ENCODE measurements at places on chromosomes 1 and 21.

DNA sequence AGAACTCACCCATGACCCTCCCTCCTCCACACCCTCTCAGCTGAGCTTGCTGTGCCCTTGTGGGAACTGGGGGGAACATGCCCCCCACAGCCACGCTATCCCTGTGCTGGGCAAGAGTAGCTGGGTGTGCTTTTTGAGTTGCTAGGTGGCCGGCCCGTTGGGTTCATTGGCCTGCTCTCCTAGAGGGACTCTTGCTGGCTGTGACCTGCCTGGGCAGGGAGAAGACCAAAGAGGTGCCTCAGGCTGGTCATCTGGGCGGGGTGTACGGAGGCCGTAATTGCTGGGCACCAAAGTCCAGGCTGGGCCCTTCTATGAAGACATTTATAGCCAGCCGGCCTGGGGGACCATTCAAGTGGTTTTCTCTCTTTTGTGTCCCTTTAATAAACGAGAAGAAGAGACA is 138.3 kb upstream of the ZBTB40 start:
- no peak for DNase-seq

DNA sequence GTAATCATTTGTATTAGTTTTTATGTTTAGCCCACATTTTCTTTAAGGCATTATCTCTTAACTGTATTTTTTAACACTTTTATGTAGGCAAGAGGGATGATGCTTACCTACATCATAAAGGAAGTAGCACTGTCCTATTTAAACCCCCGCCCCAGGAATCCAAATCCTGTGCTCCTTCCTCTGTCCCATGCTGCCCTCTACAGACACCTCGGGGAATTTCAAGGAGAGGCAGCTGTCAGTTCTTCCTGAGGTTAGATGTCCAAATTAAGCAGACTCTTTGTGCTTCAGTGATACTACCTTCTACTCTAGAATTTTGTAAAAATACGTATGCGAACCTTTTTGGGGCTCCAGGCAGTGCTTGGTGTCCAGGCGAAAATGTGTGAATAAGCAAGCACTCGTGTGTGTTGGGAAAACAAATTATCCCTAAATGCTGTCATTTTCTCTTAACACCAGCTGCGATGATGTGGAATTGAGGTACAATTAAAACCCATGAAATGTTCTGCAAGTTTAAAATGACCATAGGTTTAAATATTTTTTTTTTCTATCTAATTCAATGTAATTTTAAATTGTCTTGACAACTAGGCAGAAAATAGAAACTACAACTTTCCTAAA is 19.2 kb downstream of the CRCT1 start:
- DNase-seq, result no peak

DNA sequence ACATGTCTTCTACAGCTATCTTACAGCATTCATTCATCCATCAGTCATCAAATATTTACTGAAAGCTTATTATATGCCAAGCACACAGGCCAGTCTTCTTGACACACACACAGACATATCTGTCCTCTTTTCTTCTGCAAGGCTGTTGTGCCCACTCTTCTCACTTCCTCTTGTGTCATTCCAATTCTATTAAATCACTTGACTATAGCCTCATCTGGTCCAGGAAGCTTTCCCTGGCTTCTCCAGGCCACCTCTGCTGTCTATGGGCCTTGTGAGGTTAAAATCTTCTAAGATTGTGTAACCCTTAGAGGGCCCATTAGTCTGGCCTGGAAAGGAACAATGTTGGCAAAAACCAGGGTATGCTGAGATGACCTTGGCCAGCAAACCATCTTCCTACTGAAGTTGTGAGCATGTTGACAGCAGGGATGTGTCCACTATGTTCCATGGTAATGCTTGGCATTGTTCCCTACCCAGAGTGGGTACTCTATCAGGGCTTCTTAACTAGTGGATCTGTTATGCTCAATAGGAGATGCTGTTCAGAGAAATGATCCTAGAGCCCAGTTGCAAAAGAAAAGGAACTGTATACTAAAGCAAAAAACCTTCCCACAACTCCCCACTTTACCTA is 5.3 kb downstream of the TRAF3IP3 start:
- DNase-seq, result no peak

DNA sequence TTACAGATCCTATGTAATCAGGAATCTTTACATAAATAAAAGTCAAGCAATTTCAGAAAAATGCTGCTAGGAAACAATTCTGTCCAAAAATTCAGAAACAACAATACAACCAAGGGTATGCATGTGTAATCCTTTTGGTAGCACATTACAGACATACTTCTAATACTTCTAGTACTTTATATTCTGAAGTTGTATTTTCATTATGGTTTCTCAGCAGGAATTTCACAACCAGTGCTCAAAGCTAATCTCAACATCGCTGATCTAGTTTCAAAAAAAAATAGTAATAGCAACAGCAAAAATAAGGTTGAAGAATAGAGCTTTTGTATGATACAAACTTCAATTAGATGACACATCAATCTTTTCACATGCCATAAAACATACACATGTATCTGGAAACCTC is 545.2 kb downstream of the LTN1 start:
- no peak for DNase-seq

DNA sequence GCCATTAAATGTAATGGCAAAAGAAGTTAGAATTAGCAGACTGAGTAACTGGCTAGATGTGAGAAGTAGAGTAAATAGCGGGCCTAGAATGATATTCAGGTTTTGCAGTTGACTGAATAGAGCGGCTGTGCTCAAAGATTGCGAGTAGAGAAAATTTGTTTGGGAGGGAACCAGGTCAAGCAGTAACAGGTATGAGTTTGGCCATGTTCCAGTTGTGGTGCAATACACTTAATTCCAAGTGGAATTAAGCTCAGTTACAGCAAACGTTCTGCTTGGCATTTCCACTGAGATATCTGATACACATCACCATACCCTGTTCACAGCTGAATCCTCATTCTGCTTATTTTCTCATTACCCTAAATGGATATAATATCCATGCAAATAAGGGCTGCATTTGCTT is 1382.9 kb downstream of the MRPL39 start:
- no peak for DNase-seq

DNA sequence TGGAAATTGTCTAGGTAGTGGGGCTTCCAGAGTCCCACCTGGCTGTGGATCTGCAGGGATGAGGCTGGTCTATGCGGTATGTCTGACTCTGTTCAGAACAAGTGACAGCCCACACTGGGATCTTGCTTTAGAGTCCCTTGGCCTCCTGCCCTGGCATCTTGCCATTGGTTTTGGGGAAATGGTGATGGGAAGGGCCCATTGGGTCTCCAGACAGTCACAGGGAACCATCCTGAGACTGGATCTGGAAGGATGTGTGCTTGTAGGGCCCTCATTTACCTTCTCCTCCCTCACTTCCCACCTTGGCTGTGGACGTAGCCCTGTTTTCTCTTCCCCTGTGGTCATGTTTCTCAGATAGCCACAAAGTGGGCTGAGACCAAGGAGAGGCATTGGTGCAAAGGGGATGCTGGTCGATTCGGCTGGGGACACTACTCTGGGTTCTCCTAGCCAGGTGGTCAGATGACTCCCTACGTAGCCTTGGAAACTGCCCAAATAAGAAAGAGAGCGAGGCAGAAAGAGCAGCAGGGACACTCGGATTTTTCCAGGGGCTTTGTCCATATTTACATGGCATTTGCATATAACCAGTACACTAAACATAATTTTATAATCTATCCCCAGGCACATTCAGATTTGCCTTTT is 15.1 kb downstream of the SOX13 start:
- no peak for DNase-seq

DNA sequence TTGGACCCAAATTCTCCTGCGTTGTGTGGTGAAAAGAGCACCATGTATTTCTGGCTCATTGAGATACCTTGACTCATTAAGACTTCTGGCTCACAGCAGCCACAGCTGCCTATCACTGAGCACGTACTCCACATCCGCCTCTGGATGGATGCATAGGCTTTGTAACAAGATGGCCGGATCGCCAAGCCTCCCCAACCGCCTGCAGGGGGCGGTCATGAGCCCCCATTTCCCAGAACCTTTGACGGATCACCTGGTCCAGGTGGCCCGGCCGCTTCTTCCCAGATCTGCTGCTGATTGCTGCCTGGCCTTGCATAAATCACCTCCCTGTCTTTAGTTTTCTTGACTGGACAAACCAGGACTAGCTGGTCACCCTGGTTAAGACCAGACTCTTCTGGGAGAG is 156.5 kb upstream of the KLHDC7A start:
- no peak for DNase-seq

- no peak for DNase-seq
Observed at GRCh38 chr1:184492536-184492935, 105.7 kb downstream of the C1orf21 start.

DNA sequence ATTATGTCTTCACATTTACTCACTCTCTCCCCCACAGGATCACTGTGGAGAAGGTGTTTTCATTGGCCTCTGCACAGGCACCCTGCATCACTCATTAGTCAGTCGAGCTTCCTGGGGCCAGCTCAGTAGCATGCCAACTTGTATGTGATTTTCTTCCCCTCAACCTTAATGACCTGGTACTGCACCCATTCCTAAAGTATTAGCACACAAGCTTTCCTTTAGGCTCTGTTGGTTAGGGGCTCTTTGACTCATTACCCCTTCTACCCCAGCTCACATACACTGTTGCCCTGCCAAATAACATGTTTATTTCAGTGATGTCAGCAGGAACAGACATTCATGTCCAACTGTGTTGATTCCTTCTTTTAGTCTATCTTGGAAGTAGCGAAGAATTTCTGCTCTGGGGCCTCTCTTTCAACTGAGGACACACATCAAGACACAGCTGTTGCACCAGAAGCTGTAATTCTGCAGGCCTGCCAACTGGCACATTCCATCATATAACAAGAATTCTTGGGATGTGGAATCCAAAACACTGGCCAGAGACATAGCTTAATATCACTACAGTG is 603.5 kb upstream of the ADAMTS5 start:
- DNase-seq, result no peak
